ENCODE measurements at places on chromosomes 6 and 20.

DNA sequence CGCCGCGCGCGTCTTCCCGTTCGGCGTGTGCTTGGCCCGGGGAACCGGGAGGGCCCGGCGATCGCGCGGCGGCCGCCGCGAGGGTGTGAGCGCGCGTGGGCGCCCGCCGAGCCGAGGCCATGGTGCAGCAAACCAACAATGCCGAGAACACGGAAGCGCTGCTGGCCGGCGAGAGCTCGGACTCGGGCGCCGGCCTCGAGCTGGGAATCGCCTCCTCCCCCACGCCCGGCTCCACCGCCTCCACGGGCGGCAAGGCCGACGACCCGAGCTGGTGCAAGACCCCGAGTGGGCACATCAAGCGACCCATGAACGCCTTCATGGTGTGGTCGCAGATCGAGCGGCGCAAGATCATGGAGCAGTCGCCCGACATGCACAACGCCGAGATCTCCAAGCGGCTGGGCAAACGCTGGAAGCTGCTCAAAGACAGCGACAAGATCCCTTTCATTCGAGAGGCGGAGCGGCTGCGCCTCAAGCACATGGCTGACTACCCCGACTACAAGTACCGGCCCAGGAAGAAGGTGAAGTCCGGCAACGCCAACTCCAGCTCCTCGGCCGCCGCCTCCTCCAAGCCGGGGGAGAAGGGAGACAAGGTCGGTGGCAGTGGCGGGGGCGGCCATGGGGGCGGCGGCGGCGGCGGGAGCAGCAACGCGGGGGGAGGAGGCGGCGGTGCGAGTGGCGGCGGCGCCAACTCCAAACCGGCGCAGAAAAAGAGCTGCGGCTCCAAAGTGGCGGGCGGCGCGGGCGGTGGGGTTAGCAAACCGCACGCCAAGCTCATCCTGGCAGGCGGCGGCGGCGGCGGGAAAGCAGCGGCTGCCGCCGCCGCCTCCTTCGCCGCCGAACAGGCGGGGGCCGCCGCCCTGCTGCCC, 1.1 kb downstream of the SOX4 start:
- peak; percentile 76 for DNase-seq

GRCh38 chr6:21188505-21189223, 404.9 kb upstream of the SOX4 start:
- no peak for DNase-seq

DNA sequence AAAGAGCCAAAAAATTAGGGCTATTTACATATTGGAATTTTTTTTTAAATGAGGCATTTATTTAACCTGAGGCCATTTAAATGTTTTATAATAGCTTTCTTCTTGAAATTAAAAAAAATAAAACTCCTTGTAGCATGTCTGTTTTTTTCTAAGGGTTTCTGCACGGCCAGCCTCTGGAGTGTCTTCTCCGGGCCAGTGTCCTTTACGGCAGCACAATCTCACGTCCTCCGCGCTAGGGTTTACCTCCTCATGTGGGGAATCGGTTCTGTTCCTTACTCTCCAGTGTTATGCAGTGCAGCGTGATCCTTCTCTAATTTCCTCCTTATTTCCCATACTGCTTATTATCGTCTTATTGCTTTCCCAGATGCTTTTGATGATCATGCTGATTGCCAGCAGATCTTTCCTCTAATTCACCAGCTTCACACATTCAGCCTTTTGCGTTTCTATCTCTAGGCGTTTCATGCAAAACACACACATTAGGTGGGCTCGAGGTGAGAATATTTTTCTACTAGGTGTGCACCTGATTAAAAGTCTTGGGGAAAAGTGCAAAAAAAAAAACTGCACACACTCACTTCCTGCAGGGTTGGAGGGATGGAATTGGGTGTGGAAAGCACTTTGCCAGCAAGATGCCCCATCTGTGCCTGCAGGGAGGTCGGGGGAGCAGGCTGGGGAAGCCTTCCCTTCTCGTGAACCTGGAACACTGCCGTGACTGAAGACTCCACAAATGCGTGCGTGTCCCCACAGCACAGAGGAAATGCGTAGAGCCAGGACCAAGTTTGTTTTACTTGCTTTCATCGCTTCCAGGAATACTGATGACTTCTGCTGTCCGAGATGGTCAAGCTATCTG, 56.1 kb downstream of the PSMG4 start:
- DNase-seq: no peak

DNA sequence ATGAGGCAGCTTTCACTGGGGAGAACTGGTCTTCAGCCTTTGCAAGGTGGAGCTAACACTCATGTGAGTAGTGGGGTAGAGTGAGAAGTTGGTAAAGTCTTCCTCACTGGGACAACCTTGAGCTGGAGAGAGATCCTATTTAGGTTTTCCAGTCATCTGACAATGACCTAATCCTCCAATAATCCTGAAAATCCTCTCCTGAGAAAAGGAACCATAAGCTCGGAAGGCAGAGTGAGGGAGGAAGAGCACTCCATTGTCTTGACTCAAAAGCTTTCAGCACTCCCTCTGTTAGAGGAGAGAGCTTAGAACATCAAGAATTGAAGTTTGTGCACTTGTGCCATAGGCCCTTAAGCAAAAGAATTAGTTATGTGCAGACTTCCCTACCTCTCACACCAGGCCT, 77.8 kb downstream of the TRAM2 start:
- no peak for DNase-seq

GRCh38 chr6:142714951-142715785, 229.8 kb downstream of the HIVEP2 start:
- no peak for DNase-seq

- no peak for DNase-seq
These were observed 56.1 kb downstream of the MACROD2 start for GRCh38 chr20:14051454-14051853.

DNA sequence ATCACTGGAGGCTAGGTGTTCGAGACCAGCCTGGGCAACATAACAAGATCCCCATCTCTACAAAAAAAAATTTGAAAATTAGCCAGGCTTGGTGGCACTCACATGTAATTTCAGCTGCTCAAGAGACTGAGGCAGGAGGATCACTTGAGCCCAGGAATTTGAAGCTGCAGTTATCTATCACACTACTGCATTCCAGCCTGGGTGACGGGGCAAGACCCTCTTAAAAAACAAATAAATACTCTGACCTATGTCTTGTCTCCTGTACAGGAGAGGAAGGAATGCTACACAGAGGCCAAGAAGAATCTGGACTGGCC, 25.8 kb downstream of the COX4I2 start:
- no peak for DNase-seq

GRCh38 chr6:127641905-127642304, 64.9 kb downstream of the C6orf58 start:
- no peak for DNase-seq

DNA sequence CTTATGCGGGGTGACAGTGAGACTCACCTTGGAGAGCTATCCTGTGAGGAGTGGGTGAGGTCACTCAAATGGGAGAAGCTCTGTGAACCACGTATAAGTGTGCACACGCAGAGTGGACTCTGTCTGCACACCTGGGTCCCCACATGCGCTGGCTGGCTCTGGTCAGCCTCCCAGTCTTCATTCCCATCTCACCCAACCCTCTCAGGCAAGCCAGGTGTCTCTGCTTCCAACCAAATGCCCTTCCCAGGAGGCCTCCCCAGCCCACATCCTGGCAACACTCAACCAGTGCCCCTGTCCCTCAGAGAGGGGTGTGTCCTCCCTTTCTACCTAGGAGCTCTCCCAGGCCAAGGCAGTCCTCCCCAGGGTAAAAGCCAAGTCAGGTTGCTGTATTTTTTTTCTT, 8.0 kb upstream of the PI16 start:
- DNase-seq: no peak

DNA sequence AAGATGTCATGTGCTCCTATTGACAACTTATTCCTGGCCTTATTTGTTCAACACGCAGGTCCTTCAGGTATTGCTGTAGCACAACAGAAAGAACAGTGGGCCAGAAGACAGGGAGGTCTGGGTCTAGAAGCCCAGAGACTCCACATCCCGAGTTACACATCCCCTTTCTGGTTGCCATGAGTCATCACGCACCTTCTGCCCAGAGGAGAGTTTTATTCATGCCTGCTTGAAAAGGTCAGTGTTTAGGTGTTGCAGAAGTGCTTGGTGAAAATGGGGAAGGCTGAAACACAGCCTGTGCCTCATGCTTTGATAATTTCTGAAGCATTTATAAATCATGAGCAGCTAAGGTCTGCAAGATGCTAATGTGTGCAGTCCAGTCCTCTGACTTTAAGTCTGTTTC, 256.4 kb downstream of the GMPR start:
- no peak for DNase-seq

GRCh38 chr20:54004445-54004844, 65.9 kb downstream of the BCAS1 start:
- DNase-seq: no peak

- DNase-seq: no peak
These were observed 148.1 kb upstream of the TENT5A start for GRCh38 chr6:81900616-81901015.

DNA sequence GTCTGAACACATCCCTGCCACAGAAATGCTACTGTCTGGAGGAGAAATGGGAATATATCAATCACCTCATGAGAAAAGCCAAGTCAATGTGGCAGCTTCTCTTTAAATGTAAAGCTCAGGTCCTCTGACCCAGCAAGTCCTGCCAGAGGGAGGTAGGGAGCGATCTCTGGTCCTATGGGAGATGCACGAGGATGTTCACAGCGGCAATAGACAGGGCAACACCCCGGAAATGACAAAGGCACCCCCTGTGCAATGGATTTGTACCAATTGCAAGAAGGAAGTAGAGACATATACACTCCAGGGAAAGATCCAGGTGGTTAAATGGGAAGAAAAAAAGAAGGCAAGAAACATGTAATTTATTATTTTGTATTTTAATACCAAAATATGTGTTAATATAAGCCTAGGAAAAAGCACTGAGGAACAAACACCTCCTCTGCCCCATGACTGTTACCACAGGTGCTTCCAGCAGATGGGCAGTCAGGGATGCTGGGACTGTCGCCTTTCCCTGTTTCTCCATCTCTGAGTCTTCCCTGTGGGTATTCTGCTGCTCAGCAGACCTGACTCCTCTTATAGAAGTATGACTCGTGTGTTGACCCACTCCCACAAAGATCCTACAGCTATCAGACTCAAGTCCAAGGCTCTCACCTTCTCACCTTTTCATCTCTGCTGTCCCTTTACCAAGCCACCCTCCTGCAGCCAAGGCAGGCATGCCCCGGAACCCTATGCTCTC, 20.8 kb downstream of the ATP9A start:
- DNase-seq: no peak

- no peak for DNase-seq
These were observed 173.0 kb downstream of the GMDS start for GRCh38 chr6:2072453-2072852.

DNA sequence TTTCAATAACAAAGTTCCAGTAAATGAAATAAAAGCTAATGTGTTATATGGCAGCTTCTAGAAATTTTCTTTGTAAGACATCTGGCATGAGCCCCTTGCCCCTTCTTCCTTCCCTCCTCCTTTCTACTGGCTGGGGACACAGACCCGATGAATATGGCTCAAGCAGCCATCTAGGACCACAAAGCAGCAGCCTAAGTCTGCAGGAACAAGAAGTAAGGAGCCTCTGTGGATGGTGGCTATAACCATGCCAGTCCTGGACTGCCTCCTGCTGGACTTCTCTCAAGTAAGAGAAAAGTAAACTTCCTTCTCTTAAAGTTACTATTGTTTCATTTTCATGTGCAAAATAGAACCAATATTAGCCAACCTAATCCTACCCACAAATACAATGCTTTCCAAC, 114.9 kb upstream of the DST start:
- DNase-seq: no peak

DNA sequence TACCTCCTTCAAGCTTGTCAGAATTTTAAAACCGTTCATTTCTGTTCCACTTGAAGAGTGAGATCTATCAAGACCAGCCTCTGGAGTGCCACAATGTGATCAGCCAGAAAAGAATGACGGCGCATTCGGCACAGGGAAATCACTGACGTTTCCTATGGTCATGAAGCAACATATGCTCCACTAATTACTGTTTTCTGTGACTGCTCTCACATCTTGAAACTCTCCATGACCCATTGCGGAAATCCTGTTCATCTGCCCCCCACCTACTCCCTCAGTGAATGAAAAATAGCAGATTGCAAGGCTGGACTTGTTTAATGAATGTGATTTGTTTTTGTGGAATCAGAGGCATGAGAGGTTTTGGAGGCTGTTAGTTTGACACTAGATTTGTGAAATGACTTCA, 53.2 kb downstream of the SAMD5 start:
- DNase-seq: no peak

GRCh38 chr6:65221153-65221552, 485.9 kb downstream of the EYS start:
- DNase-seq: no peak

DNA sequence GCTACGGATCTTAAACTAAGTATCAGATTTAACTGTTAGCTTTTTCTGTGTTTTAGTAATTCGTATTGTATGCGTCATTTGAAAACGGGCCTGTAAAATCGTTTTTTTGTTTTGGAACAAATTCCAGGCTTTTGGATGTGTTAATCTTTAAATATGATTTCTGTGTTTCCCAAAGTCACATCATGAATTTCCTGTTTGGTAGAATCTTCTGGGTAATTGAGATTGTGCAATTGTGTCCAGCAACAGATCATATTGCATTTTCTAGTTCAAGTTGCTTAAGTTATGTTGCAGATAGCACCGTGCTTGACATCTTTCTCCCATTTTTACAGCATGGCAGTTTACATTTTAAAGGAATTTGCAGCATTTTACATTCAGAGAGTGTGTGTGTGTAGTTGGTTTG, 1.9 kb downstream of the MAPK14 start:
- no peak for DNase-seq

GRCh38 chr6:170208651-170209353, 82.1 kb downstream of the DLL1 start:
- no peak for DNase-seq

Measured in left cardiac atrium (tissue), 4 donors.